ENCODE measurements at places on chromosomes 16 and 17. TPM values are rescaled to one million over a fixed set of nuclear protein-coding genes. Genes with fewer than 3 reads are reported as not detected.

ACSM3 gene
- 0.56 TPM for polyA plus RNA-seq

SLC9A5 gene
- polyA plus RNA-seq: 0.91 TPM

ECI1 gene
- polyA plus RNA-seq: 183 TPM

OSBPL7 gene
- polyA plus RNA-seq: 1.3 TPM

RAP1GAP2 gene
- 1.9 TPM for polyA plus RNA-seq

RHBDF2 gene
- 13.9 TPM for polyA plus RNA-seq

Data from psoas muscle (tissue), 8 donors.